ENCODE measurements at places on chromosomes 2 and 18.

DNA sequence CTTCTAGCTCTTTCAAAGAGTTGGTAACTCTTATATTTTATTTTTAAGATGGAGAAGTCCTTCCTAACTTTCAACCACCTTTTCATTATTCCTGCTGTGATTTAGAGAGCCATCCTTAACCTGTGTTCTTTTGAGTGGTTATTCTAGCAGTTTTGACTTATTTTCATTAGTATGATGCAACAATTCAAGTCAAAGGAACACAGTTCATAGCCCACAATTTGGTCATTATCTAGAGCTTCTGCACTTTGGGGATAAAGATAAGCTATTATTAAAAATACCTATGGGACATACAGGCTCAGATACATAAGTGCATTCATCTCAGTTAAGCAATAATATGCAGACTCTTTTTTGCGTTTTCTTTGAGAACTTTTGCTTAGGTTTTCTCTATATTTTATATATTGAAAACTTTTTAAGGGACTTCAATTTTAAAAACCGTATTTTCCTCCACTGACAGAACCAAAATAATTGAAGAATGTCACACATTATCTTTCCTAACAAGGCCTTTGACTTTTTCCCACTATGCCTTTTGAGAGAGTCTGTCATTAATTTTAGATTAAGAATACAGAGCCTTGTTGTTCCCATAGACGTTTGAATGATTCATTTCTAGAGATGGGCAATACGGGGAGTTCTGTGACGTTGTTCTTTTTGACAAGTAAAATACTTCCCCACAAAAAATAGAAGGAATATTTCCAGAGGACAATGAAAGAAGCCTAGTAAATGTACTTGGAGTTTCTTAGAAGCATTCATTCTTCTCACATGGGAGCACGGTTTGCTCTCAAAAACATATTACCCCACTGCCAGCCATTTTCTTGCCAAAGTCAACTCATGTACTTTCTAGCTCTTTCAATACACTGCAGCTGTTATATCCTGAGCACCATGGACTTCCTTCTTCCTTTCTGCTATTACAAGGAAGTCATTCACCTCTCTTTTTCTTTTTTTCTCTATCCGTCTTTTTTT, 42.9 kb upstream of the RASGRP3 start:
- DNase-seq = no peak

DNA sequence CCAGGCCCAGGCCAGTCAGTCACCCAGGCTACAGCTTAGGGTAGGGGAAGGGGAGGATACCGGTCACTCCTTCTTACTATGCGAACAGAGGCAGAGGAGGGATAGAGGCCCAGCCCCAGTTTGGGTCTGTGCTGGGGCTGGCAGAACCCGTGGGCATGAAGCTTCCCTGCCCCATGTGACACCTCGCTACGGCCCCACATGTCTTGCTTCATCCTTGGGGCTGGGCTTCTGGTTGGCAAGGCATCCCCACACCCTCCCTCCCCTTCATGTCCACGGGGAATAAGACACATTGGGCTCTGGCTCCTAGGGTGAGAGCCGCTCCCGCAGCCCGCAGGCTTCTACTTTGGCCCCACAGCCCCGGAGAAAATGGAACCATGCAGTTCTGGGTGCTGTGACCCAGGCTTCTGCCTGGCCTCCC, 32.4 kb downstream of the HS1BP3 start:
- DNase-seq = no peak

- no peak for DNase-seq
Observed at GRCh38 chr18:8959551-8960135, 142.9 kb upstream of the NDUFV2 start.

GRCh38 chr18:31835528-31836133, 75.0 kb upstream of the SLC25A52 start:
- DNase-seq = no peak

GRCh38 chr2:151789055-151789834, 39.0 kb downstream of the ARL5A start:
- DNase-seq = no peak

GRCh38 chr2:225771701-225772100, 372.2 kb downstream of the NYAP2 start:
- no peak for DNase-seq

- DNase-seq = no peak
Observed at GRCh38 chr2:207474863-207475485, 54.8 kb upstream of the CREB1 start.

DNA sequence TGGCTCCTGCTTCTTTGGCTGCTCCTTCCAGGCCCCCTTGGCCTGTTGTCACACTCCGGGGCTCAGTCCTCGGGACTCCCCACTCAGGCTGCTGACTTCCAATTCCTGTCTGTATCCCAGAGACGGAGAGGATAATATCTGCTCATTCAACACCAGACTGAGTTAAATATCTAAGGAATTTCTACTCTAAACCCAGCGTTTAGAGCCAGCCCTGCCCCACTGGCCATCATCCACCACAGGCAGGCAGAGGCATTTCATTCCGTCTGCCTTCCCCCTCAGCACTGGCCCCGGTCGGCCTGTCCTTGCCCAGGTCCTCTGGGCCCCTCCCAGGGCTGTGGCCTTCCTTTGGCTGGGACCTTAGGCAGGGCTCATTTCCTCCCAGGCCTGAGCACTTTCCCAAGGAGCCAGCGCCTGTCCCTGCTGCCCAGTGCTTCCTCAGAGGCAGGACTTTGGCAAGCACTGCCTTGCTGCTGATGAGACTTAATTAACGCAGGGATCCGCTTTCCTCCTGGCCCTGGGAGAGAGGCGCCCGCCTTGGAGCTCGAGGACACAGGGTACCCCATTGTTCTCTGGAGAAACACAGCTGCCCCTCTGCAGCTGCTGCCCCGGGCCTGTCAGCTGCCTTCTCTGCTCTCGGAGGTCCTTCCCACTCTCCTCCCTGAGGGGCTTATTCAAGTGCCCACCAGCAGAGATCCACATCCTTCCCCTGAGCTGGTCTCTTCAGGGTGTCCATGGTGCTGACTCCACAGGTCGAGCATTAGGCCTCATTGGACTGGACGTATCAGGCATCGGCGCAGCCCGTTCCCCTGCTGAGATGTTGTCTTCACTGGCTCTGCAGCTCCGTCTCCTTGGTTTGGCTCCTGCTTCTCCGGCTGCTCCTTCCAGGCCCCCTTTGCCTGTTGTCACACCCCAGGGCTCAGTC, 42.8 kb downstream of the ATOH8 start:
- no peak for DNase-seq

DNA sequence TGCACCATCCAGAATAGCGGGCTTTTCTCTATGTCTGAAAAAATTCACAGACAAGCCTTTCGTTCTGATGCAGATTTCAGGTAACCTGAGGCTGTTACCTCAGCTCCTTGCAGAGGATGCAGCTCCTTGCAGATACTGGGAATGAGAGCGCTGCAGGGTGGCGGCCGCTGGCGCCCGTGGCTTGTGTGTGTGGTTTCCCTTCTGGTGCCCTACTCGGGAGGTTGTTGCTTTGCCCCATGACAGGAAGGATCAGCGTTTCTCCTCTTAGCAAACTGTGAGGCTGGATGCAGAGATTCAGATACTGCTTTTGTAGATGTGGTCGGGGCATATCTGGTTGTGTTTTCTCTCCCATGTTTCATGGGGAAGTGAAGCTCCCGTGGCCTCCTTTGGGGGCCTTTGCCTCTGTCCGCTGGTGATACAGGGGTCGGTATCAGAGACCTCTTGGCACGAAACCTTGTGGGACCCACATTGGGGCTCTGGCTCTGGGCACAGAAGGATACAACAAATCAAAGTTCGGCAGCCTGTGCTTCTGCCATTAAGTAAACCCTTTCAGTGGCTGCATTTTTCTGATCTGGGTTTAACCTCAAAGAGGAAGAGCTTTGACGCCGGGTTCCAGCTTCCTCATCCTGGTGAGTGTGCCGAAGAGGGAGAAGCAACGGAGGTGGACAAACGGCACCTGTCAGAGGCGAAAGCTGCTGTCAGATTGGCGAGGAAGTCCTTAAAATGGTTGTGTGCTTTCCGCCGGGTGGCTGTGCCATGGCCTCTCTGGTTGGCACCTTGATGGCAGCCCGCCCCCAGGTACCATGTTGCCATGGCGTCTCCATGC, 127.8 kb downstream of the MBP start:
- no peak for DNase-seq

GRCh38 chr2:223797811-223798721, 39.3 kb downstream of the AP1S3 start:
- DNase-seq = no peak

DNA sequence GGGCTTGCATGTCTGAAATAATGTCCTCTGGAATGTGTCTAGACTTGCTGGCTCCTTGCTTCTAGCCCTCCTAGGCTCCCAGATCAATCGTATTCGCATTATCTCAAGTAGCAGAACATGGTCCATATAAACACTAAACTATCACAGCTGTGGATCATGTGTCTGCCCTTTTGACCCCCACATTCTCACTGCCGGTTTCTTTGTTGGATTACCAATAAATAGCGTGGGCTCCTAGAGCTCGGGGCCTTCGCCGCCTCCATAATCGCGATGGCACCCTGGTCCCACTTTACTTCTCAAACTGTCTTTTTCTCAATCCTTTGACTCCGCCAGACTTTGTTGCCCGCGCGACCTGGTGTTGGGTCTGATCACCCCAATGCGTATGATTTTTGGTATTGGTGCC, 6.3 kb upstream of the SCYGR8 start:
- no peak for DNase-seq

GRCh38 chr2:100206731-100207255, 64.4 kb upstream of the AFF3 start:
- no peak for DNase-seq

DNA sequence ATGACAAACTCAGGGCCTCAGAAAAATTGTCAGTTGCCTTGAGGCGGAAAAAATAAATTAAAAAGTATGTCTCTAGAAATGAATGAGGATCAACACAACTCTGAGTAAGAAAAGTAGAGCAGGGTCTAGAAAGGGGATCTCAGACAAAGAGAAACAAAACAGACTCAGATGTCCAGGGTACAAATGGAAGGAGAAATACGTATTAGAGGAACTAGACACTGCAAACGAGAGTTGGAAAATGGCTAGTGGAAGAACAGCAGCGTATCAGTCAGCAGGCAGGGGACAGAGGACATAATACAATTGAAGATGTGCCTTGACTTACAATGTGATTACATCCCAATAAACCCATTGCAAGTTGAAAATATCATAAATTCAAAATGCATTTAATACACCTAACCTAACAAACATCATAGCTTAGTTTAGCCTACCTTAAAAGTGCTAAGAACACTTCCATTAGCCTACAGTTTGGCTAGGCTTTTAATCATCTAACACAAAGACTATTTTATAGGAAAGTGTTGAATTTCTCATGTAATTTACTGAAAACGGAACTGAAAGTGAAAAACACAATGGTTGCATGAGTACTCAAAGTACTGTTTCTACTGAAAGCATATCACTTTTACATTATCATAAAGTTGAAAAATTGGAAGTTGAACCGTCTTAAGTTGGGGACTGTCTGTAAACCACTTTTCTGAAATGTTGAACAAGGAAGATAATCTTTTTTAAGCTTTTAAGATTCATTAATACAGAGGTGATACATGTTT, 182.8 kb downstream of the NBAS start:
- no peak for DNase-seq

DNA sequence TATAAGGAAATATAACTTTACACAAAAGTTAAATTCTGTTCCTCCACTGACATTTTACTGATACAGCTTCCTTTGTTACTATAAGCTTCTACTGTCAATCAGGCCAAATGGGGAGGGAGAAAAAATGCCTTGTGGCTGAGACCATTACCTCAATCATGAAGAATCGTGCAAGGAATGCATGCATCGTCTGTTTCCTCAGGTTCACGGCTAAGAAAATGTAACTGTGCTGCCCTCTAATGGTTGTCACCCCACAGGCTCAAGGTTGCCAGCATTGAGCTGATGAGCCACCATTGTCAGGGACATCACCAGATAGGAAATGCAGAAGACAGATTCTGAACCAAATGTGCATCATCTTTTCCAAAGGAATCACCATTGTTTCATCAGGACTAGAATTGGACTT, 426.9 kb downstream of the CDH2 start:
- DNase-seq = no peak

DNA sequence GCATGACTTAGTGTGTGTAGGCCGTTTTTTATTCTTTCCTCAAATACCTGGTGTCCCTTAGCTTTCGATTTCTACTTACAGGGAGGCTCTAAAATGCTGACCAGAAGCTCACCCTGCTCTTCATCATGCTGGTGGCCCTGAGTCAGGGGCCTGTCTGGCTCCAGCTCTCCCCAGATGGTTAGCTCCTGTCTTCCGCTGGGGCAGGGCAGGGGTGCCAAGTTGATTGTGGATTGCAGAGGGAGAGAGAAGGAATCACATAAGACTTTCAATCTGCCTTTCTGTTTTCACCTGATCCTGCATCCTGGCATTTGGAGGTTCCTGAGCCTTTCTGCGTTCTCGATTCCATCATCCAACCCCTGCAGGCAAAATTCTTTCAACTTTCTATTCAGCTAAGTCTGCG, 4.2 kb downstream of the CIB4 start:
- DNase-seq = no peak

- no peak for DNase-seq
Observed at GRCh38 chr18:45602926-45603325, 12.3 kb upstream of the SLC14A2 start.

GRCh38 chr2:165114346-165114939, 89.4 kb downstream of the SCN3A start:
- DNase-seq = no peak

- no peak for DNase-seq
Observed at GRCh38 chr2:197869501-197870111, 65.2 kb downstream of the PLCL1 start.

DNA sequence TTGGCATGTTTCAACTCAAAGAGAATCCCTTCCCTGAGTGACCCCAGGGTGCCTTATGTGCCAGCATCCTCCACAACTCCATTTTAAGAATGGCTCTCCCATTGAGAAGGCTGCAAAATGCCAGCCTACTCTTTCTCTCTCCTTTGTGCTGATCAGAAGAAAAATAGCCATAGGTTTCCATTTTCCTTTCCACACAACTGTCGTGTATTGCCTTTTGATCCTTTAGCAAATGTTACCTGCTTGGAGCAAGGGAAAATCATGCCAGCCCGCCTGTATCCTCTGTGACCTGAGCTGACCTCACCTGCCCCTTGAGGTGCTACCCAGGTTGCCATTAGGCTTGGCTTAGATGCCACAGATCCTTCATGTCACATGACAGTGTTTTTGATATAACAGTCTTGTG, 38.8 kb downstream of the DPYSL5 start:
- DNase-seq = no peak

- no peak for DNase-seq
Observed at GRCh38 chr2:226763320-226763719, 36.3 kb downstream of the IRS1 start.

DNA sequence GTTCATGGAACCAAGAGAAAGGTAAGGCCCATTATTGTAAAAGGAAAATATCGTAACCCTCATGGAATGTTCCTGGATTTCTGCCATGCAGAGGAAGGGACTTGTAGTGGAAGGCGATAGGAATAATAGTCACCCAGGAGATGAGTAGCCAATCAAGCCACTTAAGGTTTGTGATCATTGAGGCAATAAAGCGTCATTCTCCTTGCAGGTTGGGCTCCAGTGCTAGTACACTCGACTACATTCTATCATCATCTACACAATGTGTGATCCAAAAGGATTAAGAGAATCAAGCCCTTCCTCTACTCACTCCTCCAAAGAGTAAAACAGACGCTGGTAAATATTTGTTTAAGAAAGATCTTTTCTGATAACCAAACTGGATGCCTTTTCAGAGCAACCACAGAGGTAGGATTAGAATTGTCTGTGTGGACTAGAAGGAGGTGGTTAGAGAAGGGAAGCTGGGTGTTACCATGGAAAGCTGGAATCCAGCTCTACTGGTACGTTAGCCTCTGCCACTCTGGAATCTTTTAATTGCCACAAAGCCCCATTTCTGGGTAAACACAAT, 245.7 kb downstream of the IKZF2 start:
- DNase-seq = no peak

Measured in stimulated activated CD4-positive, alpha-beta T cell treated with anti-CD3 and anti-CD28 coated beads, Interleukin-15, amount 100 ng/mL, for 1 hour (primary cell).